Smooth muscle cell of the coronary artery (primary cell): ENCODE measurements at places on chromosomes 5 and 9. TPM values are rescaled to one million over a fixed set of nuclear protein-coding genes. Genes with fewer than 3 reads are reported as not detected.

The FBN2 gene
- 0.38 and 47.5 TPM in 2 replicates for total RNA-seq

The SLC6A7 gene
- total RNA-seq: not detected in 2 replicates

The LMX1B gene
- total RNA-seq: not detected in 2 replicates

The NCBP1 gene
- total RNA-seq: 29.5 and 32.9 TPM in 2 replicates

The KDM3B gene
- total RNA-seq: 25.7 and 26.9 TPM in 2 replicates

The OTP gene
- not detected in 2 replicates for total RNA-seq

The C1QTNF3 gene
- total RNA-seq: 0.60 and 1.1 TPM in 2 replicates

The NUTM2G gene
- total RNA-seq: not detected in 2 replicates

The PCDHB13 gene
- 0.59 and 0.75 TPM in 2 replicates for total RNA-seq

The PCDHA7 gene
- 0.75 and 1.5 TPM in 2 replicates for total RNA-seq

The TAF11L7 gene
- total RNA-seq: not detected in 2 replicates

The ADAMTS16 gene
- total RNA-seq: 0.12 TPM in 1 of 2 replicates, not detected in the other

The IL13 gene
- total RNA-seq: not detected in 2 replicates

The GADD45G gene
- 0.08 and 3.3 TPM in 2 replicates for total RNA-seq

The CDC25C gene
- total RNA-seq: 2.3 TPM in 1 of 2 replicates, not detected in the other

The LPAR1 gene
- 26.2 and 105 TPM in 2 replicates for total RNA-seq

The DBH gene
- total RNA-seq: not detected in 2 replicates

The SPAG8 gene
- total RNA-seq: 1.2 and 1.3 TPM in 2 replicates

The GARNL3 gene
- 2.6 and 4.8 TPM in 2 replicates for total RNA-seq

The TAF1L gene
- not detected in 2 replicates for total RNA-seq

The UGT3A1 gene
- total RNA-seq: not detected in 2 replicates

The KIF20A gene
- 1.5 and 17.1 TPM in 2 replicates for total RNA-seq

The TIMD4 gene
- total RNA-seq: not detected in 2 replicates

The NIPAL4 gene
- 0.08 TPM in 1 of 2 replicates, not detected in the other for total RNA-seq

The CCNI2 gene
- total RNA-seq: not detected in 2 replicates

The GPR151 gene
- not detected in 2 replicates for total RNA-seq

The SLC1A1 gene
- total RNA-seq: 14.2 and 19.5 TPM in 2 replicates

The SMARCA2 gene
- total RNA-seq: 45.9 and 95.8 TPM in 2 replicates

The DMRT3 gene
- not detected in 2 replicates for total RNA-seq

The ANP32B gene
- 11.3 and 21.1 TPM in 2 replicates for total RNA-seq

The NFIL3 gene
- 4.7 and 27.3 TPM in 2 replicates for total RNA-seq

The C5orf52 gene
- not detected in 2 replicates for total RNA-seq
